ENCODE measurements at places on chromosomes 1 and 21.

- DNase-seq, result no peak
Measured at GRCh38 chr21:37623183-37623582, 256.6 kb downstream of the DYRK1A start.

- no peak for DNase-seq
Measured at GRCh38 chr21:34819357-34819999, 150.7 kb downstream of the CLIC6 start.

DNA sequence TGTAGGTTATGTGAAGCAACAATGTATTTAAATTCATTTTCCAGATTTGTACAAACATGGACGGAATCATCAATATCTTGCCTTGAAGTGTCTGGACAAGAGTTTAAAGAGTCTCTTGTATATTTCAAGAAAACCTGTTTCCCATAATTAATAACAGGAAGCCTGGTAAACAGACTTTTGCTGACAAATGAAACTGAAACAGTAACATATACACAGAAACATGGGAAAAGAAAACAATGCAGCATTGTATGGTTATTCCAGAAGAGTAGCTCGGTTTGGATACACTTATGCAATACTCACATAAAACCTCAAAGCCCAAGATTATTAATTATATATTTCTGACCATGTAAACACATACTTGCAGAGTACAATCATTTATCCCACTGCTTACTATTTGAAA is 265.5 kb downstream of the PTPRC start:
- DNase-seq, result no peak

DNA sequence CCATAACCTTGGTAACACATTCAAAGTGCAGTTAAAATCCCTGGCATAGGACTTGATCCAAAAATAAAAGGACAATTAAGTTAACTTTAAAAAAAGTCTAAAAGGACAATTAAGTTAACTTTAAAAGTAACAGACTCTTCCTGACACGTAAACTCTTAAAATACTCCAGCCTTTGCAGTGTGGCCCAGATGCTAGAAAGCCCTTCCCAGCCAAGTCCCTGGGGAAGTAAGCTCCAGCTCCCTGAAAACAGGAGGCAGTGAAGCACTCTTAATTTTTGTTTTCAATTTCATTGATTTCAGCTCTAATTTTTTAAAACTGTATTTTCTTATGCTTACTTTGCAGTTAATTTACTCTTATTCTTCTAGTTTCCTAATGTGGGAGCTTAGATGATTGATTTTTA is 5.1 kb upstream of the AIM2 start:
- no peak for DNase-seq

DNA sequence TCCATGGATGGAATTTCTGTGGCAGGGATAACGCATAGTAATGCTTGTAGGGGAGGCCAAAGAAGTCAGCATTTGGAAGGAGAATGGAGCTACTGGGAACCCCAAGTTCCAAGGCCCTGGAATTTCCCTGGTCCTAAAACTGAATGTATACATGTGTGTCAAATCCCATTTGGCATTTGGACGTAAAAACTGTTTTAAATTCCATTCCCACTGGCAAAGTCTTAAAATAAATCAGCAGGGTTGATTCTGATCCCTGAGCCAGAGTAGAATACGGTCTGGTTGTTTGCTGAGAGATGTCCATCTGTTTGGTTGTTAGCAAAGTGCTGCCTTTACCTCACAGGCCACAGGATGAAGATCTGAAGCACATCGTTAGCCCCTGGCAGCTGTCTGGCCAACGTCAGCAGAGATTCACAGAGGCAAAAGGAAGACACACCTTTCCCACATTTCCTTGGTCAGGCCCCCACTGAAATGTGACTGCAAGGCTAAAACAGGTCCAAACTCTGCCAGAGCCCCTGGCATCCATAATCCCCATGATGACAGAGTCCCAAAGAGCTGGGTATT is 62.2 kb downstream of the GORAB start:
- no peak for DNase-seq

- no peak for DNase-seq
Measured at GRCh38 chr1:178643831-178644230, 81.2 kb upstream of the RALGPS2 start.

GRCh38 chr1:39409055-39409816 is 82.2 kb upstream of the BMP8A start:
- DNase-seq, result no peak

DNA sequence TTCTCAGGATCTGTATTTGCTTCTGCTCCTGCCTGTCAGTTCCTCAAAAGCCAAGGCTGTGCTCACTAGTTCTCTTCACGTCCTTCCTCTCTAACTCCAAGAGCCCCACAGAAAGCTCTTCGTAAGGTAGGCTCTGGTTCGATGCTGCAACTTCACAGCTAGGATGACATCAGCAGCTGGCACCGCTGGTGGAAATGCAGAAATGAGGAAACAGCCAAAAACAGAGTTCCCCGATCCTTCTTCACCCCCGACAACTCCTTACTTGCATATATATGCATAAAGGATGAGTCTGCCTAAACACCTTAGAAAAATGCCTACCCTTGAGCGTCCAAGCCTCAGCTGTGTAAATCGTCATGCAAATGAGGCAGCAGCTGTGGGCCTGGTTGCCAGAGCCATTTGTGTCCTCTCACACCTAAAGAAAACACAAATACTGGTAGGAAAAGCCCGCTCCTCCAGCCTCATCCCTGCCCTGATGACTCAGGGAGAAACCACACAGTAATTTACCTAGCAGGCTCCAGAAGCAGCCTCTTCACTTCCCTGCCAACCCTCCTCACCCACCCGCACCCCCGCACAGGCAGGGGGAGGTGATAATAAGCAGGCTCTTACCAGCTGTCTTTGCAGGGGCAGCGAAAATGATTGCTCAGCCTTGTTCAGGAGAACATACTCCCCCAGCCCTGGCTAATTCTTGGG is 28.2 kb downstream of the BATF3 start:
- no peak for DNase-seq

DNA sequence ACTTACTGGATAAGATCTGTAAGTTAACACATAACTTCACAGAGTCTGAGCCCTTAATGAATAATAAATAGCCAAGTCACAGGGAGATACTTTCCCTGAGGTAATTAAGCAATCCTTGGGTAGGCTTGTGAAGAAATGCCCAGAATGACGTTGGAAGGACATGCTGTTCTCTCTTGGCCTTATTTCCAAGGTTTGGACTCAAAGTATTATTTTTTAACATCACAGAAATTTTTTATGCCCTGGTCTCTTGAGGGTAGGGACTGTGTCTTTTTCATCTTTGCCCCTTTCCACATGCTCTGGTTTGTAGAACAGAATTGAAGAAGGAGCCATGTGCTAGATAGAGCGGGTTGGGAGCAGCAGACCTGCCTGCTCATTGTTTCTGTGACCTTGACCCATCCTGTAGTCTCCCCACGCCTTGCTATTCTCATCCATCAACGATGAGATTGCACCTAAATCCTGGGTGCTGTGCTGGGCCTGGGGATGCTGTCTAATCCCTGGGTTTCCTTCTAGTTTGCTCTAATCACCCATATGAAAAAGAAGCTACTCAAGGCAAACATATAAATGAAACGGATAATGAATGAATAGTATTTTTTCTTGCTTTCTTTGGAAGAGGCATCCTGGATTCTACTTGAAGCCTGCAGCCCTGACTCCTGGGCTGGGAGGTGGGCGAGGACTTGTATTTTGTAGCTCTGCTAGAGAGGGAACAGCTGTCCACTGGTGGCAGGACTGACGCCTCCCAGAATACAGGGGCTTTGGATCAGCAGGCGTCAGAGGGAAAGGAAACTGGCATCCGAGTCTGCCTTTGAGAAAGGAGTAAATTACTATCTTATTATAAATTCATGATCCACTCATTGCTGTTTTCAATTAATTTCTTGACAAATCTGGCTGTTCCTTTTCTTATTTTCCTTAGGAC is 17.5 kb upstream of the LAMTOR5 start:
- no peak for DNase-seq
